Lower lobe of right lung (tissue), 2 donors: ENCODE measurements at places on chromosomes 2 and 18. TPM values are rescaled to one million over a fixed set of nuclear protein-coding genes. Genes with fewer than 3 reads are reported as not detected.

DNA sequence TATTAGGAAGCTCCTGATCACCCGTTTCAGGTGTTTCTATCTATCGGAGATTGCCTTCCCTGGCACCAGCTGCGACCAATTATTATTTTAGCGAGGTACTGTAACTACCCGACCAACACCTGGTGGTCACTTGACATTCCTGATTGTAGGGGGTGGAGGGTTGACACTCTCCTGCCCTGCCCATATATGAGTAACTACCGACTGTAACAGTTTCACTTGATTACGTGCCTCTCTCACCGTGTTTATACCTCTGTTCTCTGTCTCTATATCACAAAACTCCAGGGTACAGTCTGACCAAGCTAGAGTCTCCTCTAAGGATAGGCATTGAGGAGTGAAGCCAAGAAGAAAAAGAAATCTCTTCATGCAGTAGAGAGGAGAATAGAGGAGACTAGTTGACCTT is 268.0 kb upstream of the LRATD1 start:
- no peak for DNase-seq

DNA sequence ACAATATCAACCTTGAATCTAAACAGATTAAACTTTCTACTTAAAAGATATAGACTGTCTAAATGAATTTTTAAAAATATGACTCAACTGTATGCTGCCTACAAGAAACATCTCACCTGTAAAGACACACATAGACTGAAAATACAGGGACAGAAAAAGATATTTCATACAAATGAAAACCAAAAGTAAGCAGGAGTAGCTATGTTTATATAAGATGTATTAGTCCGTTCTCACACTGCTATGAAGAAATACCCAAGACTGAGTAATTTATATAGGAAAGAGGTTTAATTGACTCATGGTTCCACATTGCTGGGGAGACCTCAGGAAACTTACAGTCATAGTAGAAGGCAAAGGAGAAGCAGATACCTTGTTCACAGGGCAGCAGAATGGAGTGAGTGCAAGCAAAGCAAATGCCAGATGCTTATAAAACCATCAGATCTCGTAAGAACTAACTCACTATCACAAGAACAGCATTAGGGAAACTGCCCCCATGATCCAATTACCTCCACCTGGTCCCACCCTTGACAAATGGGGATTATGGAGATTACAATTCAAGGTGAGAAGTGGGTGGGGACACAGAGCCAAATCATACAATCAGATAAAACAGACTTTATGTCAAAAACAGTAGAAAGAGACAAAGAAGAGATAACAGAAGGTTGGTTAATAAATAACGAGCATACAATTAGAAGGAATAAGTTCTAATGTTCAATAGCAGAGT is 214.4 kb upstream of the SLC39A10 start:
- no peak for DNase-seq

DNA sequence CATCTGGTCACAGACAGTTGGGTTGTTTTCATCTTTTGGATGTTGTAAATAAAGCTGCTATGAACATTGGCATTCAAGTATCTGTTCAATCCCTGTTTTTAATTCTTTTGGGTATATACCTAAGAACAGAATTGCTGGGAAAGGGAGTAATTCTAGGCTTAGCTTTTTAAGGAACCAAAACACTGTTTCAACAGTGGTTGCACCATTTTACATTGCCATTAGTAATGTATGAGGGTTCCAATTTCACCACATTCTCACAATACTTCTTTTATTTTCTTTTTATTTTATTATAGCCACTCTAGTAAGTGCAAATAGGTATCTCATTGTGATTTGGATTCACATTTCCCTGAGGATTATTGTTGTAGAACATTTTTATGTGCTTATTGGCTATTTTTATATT is 108.9 kb upstream of the GLS start:
- no peak for DNase-seq

DNA sequence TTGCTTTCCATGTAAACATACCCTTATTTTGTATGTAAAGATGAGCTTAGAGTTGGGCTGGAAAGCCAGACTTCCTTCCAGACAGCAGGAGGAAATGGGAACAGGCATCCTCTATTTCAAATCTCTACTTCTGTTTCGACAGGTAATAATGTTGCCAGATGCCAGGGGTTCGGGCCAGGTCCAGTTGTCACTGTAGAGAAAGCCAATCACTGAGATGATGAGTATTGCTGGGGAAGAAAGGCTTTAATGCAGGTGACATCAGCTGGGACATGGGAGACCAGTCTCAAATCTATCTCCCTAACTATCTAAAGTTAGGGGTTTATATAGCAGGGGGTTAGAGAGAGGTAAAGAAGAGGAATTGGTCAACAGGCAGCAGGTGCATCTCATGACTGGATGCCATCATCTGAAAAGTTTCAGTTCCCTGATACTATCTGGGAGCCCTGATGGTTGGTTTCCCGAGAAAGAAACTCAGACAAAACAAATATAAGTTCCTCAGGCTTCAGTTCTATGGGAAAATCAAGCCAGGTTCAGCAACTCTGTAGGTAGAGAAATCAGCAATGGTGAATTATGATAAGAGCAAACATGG is 9.3 kb upstream of the MTCL1 start:
- DNase-seq, result no peak

- no peak for DNase-seq
Measured at GRCh38 chr2:75592030-75592429, 31.3 kb upstream of the EVA1A start.

DNA sequence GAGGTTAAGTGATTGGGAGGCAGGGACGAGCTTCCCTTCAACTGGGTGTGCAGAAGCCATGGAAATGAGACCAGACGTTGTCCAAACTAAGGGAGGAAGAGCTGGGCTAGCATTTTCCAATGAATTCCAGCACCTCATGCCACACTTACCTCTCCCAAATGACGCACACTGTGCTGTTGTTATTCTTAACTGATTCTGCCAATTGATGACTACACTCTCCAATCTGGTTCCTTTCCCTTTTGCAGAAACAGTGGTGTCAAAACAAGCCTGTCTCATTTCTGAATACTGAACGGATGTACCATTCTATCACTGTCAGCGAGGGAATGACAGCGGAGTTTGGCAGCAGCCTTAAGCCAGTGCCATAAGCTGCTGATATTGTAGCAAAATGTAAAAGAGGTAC is 380.5 kb upstream of the HNRNPA3 start:
- no peak for DNase-seq

GRCh38 chr2:143686585-143687164 is 557.5 kb downstream of the ARHGAP15 start:
- no peak for DNase-seq

- DNase-seq, result no peak
Measured at GRCh38 chr2:15300624-15301573, 260.2 kb downstream of the NBAS start.

- no peak for DNase-seq
Measured at GRCh38 chr2:112658839-112659667, 13.3 kb downstream of the SLC20A1 start.

GRCh38 chr2:80149991-80150390 is 154.6 kb downstream of the LRRTM1 start:
- no peak for DNase-seq

GRCh38 chr2:141439524-141439923 is 691.3 kb downstream of the LRP1B start:
- no peak for DNase-seq

Gene TM4SF20
- total RNA-seq, result not detected

Gene SPATA3
- not detected for total RNA-seq

Gene NEU2
- total RNA-seq, result not detected

Gene NAT8
- not detected for total RNA-seq

Gene CLHC1
- total RNA-seq, result 15.2 TPM

Gene PROC
- total RNA-seq, result not detected

Gene PIEZO2
- 11.1 TPM for total RNA-seq
